Liver (tissue), 10 donors: ENCODE measurements at places on chromosomes 3 and 15. TPM values are rescaled to one million over a fixed set of nuclear protein-coding genes. Genes with fewer than 3 reads are reported as not detected.

GRCh38 chr15:90161950-90162361 is 39.2 kb upstream of the SEMA4B start:
- H3K27ac ChIP-seq, result peak overlapping the region; percentile 85
- H3K4me3 ChIP-seq, result no peak overlapping the region
- H3K36me3 ChIP-seq, result no peaks in the 10 kb centered on the region
- H3K27me3 ChIP-seq, result no peaks in the 10 kb centered on the region
- no peak for DNase-seq
- H3K4me1 ChIP-seq, result peaks cover 29% of the 10 kb centered on the region

GPR156 gene
- 0.09 TPM for total RNA-seq

GRCh38 chr3:27639271-27639670 is 82.9 kb downstream of the EOMES start:
- H3K4me3 ChIP-seq, result no peak overlapping the region
- H3K27ac ChIP-seq, result no peak overlapping the region
- no peaks in the 10 kb centered on the region for H3K36me3 ChIP-seq

GRCh38 chr3:34504366-34504765 is 705.9 kb downstream of the PDCD6IP start:
- no peaks in the 10 kb centered on the region for H3K27me3 ChIP-seq
- DNase-seq, result no peak
- no peaks in the 10 kb centered on the region for H3K36me3 ChIP-seq
- no peak overlapping the region for H3K4me3 ChIP-seq
- H3K27ac ChIP-seq, result no peak overlapping the region
- H3K4me1 ChIP-seq, result no peaks in the 10 kb centered on the region

DNA sequence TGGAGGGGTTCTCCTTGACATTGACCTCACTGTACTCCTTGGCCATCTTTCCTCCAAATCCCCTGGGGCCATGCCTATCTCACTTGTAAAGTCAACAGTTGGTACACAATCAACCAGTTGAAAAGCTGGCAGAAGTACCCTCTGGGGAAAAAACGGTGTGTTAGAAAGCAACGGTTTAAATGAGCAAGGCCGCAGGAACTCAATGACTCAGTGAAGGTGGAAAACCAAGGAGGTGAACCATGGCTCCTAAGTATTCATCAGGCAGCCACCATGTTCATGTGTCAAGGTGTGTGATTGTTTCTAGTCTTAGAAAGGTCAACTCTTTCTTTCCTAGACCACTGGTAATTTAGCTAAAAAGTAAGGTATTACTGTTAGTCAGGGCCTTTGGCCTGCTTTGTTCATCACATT is 130.9 kb upstream of the SATB1 start:
- H3K4me1 ChIP-seq, result no peaks in the 10 kb centered on the region
- DNase-seq, result no peak
- no peaks in the 10 kb centered on the region for H3K36me3 ChIP-seq
- no peak overlapping the region for H3K4me3 ChIP-seq

SPINT1 gene
- total RNA-seq, result 1.2 TPM

LYSMD2 gene
- total RNA-seq, result 5.2 TPM
